ENCODE measurements at places on chromosomes 7 and 10.
A peak's percentile ranks its signal among the peaks of the same experiment; 100 is the strongest.

GRCh38 chr7:25359471-25360059 is 131.3 kb upstream of the NPVF start:
- DNase-seq = no peak

- no peak for DNase-seq
Observed at GRCh38 chr10:6464862-6465430, 115.1 kb downstream of the PRKCQ start.

- no peak for DNase-seq
Observed at GRCh38 chr7:157526005-157526912, 189.5 kb downstream of the DNAJB6 start.

GRCh38 chr7:26096136-26096535 is 55.9 kb upstream of the NFE2L3 start:
- no peak for DNase-seq

GRCh38 chr7:117639966-117640365 is 160.1 kb downstream of the CFTR start:
- DNase-seq = no peak

GRCh38 chr7:131586259-131586658 is 29.8 kb upstream of the PODXL start:
- DNase-seq = no peak

DNA sequence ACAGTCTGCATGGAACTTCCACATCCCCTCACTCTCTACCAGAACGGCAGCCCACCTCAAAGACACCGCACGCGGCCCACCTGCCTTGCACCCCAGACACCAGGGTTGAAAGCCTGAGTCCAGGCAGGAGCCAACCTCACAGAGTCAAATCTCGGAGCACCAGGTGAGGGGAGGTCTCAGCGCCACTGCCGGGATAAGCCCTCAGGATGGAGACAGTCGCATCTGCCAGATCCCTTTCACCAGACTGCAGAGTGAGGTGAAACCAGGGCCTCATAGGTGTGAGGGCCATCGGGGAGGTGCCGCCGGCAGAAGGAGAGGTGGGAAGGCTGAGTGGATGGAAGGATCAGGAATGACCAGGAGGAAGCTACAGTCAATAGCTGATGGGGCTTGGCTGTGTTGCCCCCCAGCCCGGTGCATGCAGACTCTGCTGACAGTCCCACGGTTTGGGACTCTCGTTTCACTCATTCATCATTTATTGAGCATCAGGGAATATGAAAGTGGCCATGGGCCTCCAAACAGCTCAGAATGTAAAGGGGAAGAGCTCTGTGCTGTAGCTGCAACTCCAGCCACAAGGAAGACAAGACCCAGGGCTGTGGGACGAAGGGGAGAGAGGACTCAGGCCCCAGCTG is 315.0 kb downstream of the PTPRN2 start:
- no peak for DNase-seq

DNA sequence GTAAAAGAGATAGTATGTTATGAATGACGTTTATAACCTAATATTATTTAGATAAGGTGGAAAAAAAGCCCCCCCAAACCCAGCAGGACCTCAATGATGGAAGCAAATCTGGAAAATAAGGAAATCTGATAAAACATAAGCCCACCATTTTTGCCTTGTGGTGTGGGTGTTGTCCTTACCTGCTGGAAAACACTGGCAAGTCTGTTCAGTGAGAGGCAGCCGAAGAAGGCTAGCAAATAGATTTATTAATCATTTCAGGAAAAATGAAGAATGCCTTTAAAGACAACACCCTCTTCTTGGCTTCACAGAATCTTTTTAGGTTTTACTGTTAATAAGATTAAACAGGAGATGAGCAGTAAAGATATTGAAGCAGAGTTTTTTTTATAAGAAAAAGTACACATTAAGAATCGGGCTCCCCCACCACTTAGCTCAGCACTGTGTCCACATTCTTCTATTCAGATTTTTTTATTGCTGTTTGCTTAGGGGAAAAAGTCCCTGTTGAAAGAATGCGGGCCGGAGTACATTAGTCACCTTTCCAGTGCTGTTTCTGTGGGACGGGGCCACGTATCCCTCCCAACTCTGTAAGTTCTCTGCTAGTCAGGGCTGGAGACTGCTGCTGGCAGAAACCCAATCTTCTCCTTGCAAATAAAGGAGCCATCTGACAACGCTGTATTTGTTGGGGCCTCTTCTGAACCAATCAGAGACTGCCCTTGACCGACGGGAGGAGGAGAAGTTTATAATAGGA is 104.1 kb downstream of the EVX1 start:
- DNase-seq = no peak

GRCh38 chr7:5687936-5688630 is 93.4 kb downstream of the RNF216 start:
- no peak for DNase-seq

- no peak for DNase-seq
Observed at GRCh38 chr10:850093-850492, 81.4 kb downstream of the LARP4B start.

DNA sequence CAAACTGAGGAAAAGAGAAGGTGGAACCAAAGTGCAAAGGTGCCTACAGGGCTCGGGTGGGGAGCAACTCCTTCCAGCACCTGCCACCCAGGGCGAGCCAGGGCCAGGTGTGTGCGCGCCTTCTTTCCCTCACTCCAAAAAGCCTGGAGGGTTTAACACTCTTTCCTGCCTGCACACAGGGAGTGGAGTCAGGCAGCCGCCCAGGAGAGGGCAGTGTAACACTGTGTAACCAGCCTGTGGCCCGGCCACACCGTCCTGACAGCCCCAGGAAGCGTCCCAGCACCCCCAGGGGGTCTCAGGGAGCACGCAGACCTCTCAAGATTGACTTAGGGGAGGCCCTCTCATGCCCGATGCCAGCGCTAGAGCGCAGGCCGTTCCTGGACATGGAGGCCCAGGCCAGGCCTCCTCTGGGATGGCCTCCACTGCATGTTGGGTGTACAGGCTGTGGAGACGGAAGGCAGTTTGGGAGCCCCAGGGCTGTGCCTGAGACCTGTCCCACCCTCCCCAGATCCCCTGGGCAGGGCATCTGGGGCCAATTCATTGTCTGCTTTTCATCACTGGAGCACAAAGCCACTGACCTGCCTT is 13.4 kb downstream of the BRI3 start:
- no peak for DNase-seq

GRCh38 chr7:135454060-135454459 is 55.8 kb downstream of the CNOT4 start:
- no peak for DNase-seq

DNA sequence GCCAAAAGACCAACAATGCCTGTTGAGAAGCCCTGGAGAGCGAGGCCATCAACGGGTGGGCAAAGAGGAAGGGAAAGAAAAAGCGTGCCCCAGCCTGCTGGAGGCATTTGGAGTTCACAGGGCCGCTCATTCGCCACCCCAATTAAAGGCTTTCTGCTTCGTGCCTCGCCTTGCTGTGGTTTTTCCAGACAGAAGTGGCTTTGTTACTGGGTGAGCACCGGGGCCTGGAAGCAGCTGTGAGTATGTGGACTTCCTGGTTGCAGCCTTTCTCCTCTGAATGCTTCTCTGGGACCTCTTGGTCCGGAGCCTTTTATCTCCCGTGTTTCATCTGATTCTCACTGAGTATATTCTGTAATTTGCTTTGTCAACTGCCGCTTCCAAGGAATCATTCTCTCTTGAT is 118.1 kb upstream of the EGR2 start:
- no peak for DNase-seq

- no peak for DNase-seq
Observed at GRCh38 chr7:80189638-80190037, 55.0 kb downstream of the GNAI1 start.

DNA sequence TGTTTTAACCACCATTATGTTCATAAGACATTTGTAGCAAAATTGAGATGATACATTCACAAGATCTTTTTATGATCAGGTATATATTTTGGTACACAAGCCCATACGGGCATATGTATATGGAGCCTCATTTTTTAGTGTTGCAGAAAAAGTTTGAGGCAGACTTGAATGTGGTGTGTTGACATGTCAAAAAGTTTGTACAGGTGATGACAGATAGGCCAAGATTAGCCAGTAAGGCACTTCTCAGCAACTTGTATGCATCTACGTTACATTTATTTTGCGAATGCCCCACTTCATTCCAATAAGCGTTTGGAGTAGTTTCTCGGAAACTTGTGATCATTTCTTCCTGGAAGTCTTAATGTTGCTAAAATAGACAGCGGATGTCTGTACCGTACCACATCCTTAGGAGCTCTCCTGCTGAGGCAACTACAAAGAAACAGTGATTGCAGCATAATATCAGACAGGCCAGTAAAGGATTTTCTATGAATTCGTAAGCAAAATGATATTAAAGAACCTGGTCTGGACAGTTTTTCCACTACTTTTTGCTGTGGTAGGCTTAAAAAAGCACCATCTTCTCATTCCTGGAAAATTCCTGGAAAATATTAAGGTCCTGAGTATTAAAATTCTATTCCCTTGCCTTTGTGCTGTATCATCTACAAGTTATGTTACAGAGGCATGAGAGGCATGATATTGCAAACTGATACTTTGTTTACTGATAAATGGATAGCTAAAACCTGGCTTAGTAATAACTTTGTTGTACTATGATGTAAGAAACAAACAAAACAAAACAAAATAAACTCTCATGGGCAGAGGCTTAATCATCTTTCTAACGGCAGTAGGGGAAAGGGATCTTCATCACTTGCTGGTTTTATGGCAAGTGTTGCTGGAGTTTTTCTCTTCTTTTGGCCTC is 153.6 kb downstream of the HDAC9 start:
- DNase-seq = no peak

GRCh38 chr10:36450380-36450779 is 675.0 kb upstream of the ANKRD30A start:
- DNase-seq = peak; percentile 43

GRCh38 chr7:18494821-18495408 is 634 bp upstream of the HDAC9 start:
- DNase-seq = peak; percentile 29

- DNase-seq = peak; percentile 46
Observed at GRCh38 chr7:157010588-157011332, at the start of gene MNX1. MNX1 (minus strand) TSS chr7:157010663; CDS start chr7:157010350, 313 bp downstream.

GRCh38 chr7:50206453-50207250 is 97.9 kb upstream of the IKZF1 start:
- DNase-seq = no peak

DNA sequence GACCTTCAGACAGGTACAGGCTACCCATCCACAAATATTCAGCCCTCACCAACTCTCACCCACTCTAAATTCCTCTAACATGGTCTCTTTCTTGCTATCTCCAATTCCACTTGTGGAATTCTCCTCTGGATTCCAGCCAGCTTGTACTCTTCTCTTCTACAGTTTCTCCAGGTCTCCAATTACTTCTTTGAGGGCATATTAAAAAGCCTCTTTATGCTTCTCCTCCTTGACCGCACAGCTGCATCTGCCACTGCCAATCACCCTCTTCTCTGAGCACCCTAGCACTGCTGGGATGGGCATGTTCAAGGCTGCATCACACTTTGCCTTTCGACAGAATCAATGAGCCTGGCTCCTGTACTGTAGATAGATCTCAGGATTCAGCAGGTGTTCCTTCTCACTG is 101.5 kb upstream of the ANKRD1 start:
- no peak for DNase-seq

- DNase-seq = peak; percentile 2
Observed at GRCh38 chr10:75223507-75223906, 12.2 kb downstream of the COMTD1 start.

DNA sequence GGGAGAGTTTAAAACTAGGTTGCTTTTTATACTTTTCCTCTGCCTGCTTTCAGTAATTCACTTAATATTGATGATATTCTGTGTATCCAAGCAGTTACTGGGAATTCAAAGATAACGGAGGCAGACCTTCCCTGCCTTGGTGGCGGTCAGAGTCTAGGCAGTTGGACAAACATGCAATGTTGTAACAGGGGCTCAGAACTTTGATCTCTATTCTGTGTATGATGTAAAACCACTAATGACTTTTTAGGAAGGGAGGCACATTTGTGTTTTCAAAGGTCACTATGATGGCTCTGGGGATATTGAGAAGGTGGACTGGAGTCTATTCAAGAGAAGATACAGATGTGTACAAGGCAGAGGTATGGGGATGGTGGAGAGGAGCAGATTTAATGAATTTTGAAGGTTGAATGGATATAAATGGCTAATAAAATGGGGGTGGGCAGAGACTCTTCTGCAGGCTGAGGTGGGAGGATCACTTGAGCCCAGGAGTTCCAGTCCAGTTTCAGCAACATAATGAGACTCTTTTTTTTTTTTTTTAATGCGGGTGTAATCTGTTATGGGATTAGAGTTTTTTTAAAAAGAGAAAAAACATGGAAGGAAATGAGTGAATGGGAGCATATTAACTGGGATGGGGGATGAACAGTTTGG is 5.7 kb upstream of the PON2 start:
- no peak for DNase-seq

DNA sequence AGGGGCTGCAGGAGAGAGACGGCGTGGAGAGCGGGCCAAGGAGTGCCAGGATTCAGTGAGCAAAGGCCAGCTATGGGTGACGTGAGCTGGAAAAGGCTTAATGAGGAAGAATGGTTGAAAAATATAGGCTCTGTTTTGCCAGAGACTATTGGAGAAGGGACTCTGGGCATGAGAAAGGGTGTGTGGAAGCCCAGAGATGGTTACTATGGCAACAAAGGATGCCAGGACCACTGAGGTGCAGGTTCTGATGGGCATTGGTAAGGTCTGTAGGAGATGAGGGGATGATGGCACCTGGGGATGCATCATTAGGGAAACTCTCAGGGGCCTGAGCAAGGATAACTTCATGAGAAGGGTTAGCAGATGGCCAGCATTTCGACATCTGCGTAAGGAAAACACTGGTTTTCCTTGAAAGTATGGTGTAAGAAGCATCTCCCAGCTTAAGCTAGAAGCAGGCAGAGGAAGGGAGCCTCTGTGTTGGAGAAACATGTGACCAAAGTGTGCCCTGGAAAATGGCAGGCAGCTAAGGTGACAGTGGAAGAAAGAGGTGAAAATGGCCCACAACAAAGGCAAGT is 21.6 kb upstream of the FAM180A start:
- no peak for DNase-seq

DNA sequence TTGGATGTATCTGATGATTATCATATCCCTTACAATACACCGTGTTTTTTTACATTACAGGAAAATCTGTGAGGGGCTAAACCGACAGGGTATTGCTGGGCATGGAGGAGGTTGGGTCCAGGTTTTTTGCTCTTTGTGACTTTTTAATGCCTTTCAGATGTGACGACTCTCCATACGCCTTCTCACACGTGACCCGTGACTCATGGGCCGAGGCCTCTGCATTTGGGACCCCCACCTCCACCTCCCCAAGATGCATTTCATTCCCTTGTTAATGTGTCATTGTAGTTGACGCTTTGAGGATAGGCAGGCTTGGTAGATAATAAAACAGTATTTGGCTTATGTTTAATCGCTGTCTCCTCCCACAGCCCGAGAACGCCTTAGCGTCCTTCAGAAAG is 95.3 kb downstream of the CUX1 start:
- no peak for DNase-seq

DNA sequence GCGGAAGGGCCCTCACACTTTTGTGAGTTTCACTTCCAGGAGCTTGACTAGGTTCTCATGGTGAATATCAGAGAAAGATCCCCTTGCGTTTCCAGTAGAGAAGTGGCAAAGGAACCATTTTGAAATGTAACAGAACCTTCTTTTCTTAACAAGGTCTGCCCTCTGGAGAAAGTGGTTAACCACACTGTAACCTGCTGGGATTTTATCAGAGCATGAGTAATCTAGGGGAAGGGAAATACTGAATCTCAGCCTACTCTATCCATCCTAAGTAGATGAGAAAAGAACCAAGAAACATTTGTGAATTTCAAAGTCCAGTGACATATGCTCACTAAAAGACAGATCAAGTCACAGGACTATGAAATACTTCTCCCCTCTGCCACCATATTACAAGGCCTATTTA is 235.5 kb downstream of the ZEB1 start:
- DNase-seq = no peak

GRCh38 chr7:92404170-92404614 is 43.1 kb upstream of the GATAD1 start:
- DNase-seq = no peak

GRCh38 chr7:26298472-26299058 is 6.9 kb downstream of the SNX10 start:
- no peak for DNase-seq

Measured in heart left ventricle (tissue), 16 donors.